ENCODE measurements at places on chromosomes 7 and 10. TPM values are rescaled to one million over a fixed set of nuclear protein-coding genes. Genes with fewer than 3 reads are reported as not detected.
A peak's percentile ranks its signal among the peaks of the same experiment; 100 is the strongest.

The ACTL6B gene
- total RNA-seq: not detected

The NEUROD6 gene
- not detected for total RNA-seq

The GHRHR gene
- not detected for total RNA-seq

The SPDYE1 gene
- total RNA-seq: not detected

The PARG gene
- total RNA-seq: 36.8 TPM

The TMEM120A gene
- total RNA-seq: 4.1 TPM

The OGDHL gene
- total RNA-seq: 3.7 TPM

DNA sequence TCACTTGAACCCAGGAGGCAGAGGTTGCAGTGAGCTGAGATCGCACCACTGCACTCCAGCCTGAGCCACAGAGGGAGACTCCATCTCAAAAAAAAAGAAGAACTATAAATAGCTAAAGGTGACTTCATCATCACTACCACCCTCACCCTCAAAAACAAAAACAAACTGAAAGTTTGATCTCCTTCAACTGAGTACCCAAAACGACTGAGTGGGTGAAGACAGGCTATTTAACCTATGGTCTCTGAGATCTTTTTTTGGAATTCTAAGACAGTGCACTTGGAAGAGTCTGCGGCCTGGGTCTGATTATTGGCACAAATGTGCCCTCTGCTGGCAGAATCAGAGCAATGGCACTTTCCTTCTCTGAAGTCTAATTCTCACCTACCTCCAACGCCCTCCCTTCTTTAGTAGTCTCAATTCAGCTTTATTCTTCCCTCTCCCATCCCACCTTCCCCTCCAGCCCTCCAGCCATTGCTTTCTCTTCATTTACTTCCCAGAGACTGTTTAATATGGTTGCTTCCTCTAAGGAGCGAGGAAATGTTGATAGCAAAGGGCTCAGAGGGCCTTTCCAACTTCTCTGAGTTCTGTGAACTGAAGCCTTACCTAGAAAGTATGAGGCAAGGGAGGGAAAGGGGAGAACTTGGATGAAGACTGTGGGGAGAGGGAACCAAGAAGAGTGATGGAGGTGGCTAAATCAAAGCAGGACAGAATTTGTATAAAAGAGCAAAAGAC, 2.9 kb upstream of the MYOZ1 start:
- H3K27ac ChIP-seq: no peak overlapping the region
- H3K4me3 ChIP-seq: no peak overlapping the region
- peaks cover 33% of the 10 kb centered on the region for H3K4me1 ChIP-seq
- no peaks in the 10 kb centered on the region for H3K36me3 ChIP-seq

DNA sequence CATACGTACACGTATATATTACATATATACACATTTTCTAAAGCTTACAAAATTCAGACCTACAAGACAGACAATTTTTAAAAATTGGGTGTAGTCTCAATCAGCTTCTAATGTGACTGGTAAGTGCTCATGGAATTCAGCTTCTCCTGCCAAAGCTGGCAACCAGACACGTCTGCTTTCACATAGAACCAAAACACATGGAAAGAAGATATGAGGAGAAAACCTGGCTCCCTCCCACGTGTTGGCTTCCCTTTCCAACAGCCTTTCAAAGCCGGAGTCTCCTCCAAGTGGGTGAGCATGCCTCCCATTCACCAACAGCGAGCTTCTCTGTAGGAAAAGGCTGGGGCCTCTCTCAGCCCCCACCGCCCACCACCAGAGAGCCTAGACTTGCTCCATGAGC, 33.4 kb downstream of the CDCA7L start:
- peaks cover 15% of the 10 kb centered on the region for H3K4me1 ChIP-seq
- H3K27ac ChIP-seq: no peak overlapping the region

GRCh38 chr7:107946881-107947280, 55.9 kb downstream of the DLD start:
- no peaks in the 10 kb centered on the region for H3K27me3 ChIP-seq
- H3K36me3 ChIP-seq: peaks cover 55% of the 10 kb centered on the region
- peak; percentile 46 for DNase-seq
- no peak overlapping the region for H3K27ac ChIP-seq
- H3K4me1 ChIP-seq: peaks cover 23% of the 10 kb centered on the region
- H3K4me3 ChIP-seq: no peak overlapping the region

GRCh38 chr10:4279655-4280054, 494.6 kb upstream of the KLF6 start:
- H3K27me3 ChIP-seq: no peaks in the 10 kb centered on the region
- H3K27ac ChIP-seq: no peak overlapping the region
- peaks cover 6% of the 10 kb centered on the region for H3K4me1 ChIP-seq
- no peaks in the 10 kb centered on the region for H3K36me3 ChIP-seq
- peak; percentile 49 for DNase-seq

DNA sequence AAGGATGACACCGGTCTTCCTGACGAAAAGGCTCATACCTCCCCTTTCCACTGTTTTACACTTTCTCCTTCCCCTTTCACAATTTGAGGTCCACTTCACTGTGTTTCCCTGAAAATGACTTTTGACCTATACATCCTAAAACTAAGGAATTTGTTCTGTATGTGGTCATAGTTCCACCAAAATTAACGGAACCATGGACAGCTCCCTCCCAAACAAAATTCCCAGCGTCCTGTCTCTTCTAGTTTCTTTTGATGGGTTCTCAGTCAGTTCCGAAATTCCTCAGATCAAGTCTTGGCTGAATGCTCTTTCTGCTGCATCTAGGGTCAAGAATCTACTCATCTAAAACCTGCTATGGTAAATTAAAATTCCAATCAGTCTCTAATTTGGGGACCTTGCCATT, 1191.9 kb downstream of the CNTNAP2 start:
- H3K27me3 ChIP-seq: no peaks in the 10 kb centered on the region
- no peak overlapping the region for H3K4me3 ChIP-seq
- no peak overlapping the region for H3K27ac ChIP-seq

GRCh38 chr10:11527691-11528255, 83.7 kb downstream of the USP6NL start:
- H3K4me1 ChIP-seq: peaks cover 13% of the 10 kb centered on the region
- H3K27ac ChIP-seq: no peak overlapping the region
- H3K4me3 ChIP-seq: peak overlapping the region; percentile 9
- no peaks in the 10 kb centered on the region for H3K27me3 ChIP-seq
- no peak for DNase-seq

- peaks cover 27% of the 10 kb centered on the region for H3K27me3 ChIP-seq
- peak overlapping the region; percentile 43 for H3K4me3 ChIP-seq
- peak overlapping the region; percentile 66 for H3K27ac ChIP-seq
- no peaks in the 10 kb centered on the region for H3K36me3 ChIP-seq
Measured at GRCh38 chr10:21509341-21510240, 15.9 kb downstream of the SKIDA1 start.

DNA sequence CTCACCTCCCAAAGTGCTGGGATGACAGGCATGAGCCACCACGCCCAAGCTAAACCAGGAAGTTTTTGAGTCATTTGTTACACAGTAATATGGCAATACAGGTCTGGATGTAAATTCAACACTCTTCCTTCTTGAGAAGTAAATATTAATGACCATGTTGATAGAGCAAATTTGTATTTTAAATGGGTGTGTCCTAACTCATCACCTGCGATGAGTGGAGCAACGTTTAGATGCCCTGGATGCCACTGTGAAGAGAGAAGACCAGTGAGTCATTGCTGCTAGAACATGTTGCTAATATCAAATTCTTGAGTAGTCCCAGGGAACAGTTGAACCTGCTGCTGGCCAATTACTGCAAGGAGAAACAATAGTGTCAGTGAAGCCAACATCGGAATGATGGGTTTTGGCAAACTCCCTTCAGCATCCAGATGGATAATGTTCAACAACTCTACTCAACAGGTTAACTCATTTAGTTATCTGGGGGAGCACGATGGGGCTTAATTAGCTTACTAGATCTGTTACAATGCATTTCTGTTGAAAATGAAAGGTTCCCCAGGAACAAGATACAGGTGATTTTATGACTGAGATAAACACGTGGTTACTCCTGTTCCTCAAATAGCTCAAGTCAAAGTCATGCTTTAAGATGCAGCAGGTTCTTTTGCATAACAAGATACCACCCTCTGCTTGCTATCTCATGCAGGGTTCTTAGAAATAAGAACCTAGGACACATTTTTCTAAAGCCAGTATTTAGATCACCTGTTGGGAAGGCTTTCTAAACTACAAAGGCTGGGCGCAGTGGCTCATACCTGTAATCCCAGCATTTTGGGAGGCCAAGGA, 146.8 kb downstream of the CALN1 start:
- H3K4me1 ChIP-seq: no peaks in the 10 kb centered on the region
- H3K27me3 ChIP-seq: no peaks in the 10 kb centered on the region
- no peak for DNase-seq
- H3K4me3 ChIP-seq: no peak overlapping the region
- H3K36me3 ChIP-seq: no peaks in the 10 kb centered on the region
- no peak overlapping the region for H3K27ac ChIP-seq

DNA sequence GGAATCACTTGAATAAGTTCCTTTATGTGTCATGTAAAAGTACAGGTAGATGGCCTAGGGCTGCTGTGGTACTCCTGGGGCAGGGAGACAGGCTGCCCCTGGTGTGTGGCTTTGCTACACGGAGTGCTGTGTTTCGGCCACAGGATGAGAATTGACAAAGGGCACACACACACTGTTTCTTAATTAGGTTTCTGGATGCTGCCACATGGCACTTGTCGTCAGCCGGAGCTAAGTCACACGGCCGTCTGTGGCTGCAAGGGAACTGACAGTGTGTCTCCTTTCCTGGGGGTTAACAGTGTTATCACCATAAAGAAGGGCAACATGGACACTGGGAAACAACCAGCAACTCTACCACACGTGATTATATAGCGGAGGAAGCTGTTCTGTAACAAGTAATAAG, 55.7 kb upstream of the CREB5 start:
- H3K36me3 ChIP-seq: no peaks in the 10 kb centered on the region
- no peak overlapping the region for H3K4me3 ChIP-seq
- peaks cover 15% of the 10 kb centered on the region for H3K27me3 ChIP-seq
- no peaks in the 10 kb centered on the region for H3K4me1 ChIP-seq

DNA sequence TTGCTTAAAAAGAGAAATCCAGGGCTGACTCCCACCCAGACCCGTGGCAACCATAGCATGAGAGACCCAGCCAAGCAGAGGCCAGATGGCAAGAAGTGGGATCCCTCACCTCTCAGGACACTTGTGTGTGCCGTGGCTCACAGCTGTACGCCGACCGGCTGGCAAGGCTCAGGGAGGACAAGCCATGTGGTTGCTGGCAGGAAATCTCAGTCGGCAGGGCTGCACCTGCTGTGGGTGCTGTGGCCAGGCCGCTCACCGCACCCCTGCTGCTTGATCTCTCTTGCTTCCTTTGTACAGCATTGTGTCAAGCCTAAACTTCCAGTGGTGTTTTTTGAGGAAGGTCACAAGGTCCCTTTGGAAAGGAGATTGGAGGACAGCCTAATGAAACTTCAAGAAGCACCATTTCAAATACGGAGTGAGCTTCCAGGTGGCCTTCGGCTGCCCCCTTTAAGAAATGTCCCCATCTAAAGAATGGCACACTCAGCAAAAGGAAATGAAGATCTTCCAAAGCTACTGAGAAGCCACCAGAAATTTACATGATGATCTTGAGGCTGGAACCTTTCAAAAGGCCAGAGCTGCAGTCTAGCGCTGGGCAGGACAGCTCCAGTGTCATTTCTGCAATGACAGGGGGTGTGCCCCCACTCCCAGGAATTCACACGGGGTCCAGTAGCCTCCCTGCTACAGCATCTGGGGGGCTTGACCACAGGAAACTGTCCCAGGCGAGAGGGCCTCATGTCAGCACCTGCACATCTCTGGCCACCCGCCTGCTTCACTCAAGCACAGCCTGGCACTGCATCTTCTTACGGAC, 409.0 kb upstream of the MGMT start:
- H3K4me3 ChIP-seq: no peak overlapping the region
- H3K36me3 ChIP-seq: no peaks in the 10 kb centered on the region
- no peak overlapping the region for H3K27ac ChIP-seq
- peak; percentile 49 for DNase-seq
- H3K4me1 ChIP-seq: no peaks in the 10 kb centered on the region

- H3K4me3 ChIP-seq: no peak overlapping the region
- no peak for DNase-seq
- peaks cover 8% of the 10 kb centered on the region for H3K27me3 ChIP-seq
Measured at GRCh38 chr10:81865581-81865980, 9.4 kb upstream of the NRG3 start.

GRCh38 chr10:49734676-49735075, 27.4 kb downstream of the OGDHL start:
- peak; percentile 17 for DNase-seq
- H3K27me3 ChIP-seq: no peaks in the 10 kb centered on the region
- no peak overlapping the region for H3K27ac ChIP-seq
- H3K36me3 ChIP-seq: no peaks in the 10 kb centered on the region

DNA sequence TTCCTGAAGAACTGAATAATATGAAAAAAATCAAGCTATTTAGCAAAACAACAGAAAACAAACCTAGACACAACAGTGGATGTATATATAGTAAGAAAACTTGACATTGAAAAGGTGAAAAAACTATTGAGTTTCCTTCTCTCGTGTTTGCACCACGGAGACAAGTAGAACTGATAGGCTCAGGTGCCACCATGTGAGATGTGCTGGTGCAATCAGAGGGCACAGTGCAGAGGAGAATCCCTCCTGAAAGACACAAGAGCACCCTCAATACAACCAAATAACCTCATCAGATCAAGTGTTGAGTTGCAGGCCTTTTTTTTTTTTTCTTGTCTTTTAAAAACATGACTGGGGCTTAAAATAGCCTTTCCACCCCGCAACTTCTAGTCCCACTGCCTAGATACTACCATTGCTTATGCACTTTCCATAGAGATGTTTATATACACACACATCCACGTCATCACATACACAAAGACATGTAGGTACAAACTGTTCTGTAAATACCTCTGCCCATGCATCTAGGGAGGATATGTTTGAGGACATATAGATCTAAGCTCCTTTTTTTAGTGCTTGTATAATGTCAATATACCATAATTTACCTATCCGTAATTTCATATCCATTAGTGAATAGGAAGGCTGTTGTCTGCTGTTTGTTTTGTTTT, 54.1 kb downstream of the UBE2H start:
- no peak overlapping the region for H3K27ac ChIP-seq
- peaks cover 22% of the 10 kb centered on the region for H3K36me3 ChIP-seq
- peaks cover 30% of the 10 kb centered on the region for H3K4me1 ChIP-seq
- H3K4me3 ChIP-seq: no peak overlapping the region

GRCh38 chr10:61091531-61091930, 147.5 kb upstream of the RHOBTB1 start:
- H3K4me1 ChIP-seq: peaks cover 3% of the 10 kb centered on the region
- no peaks in the 10 kb centered on the region for H3K36me3 ChIP-seq
- H3K4me3 ChIP-seq: no peak overlapping the region

- peaks cover 46% of the 10 kb centered on the region for H3K4me1 ChIP-seq
- peak; percentile 55 for DNase-seq
- H3K36me3 ChIP-seq: no peaks in the 10 kb centered on the region
- peak overlapping the region; percentile 66 for H3K4me3 ChIP-seq
- H3K27ac ChIP-seq: peak overlapping the region; percentile 87
- H3K27me3 ChIP-seq: no peaks in the 10 kb centered on the region
Measured at GRCh38 chr7:91267171-91267955, 3.1 kb downstream of the FZD1 start.
